ENCODE measurements at places on chromosomes 5 and 9. TPM values are rescaled to one million over a fixed set of nuclear protein-coding genes. Genes with fewer than 3 reads are reported as not detected.
A peak's percentile ranks its signal among the peaks of the same experiment; 100 is the strongest.

Gene FAXDC2
- total RNA-seq, result 0.08 TPM

Gene ZNF366
- total RNA-seq, result not detected

DNA sequence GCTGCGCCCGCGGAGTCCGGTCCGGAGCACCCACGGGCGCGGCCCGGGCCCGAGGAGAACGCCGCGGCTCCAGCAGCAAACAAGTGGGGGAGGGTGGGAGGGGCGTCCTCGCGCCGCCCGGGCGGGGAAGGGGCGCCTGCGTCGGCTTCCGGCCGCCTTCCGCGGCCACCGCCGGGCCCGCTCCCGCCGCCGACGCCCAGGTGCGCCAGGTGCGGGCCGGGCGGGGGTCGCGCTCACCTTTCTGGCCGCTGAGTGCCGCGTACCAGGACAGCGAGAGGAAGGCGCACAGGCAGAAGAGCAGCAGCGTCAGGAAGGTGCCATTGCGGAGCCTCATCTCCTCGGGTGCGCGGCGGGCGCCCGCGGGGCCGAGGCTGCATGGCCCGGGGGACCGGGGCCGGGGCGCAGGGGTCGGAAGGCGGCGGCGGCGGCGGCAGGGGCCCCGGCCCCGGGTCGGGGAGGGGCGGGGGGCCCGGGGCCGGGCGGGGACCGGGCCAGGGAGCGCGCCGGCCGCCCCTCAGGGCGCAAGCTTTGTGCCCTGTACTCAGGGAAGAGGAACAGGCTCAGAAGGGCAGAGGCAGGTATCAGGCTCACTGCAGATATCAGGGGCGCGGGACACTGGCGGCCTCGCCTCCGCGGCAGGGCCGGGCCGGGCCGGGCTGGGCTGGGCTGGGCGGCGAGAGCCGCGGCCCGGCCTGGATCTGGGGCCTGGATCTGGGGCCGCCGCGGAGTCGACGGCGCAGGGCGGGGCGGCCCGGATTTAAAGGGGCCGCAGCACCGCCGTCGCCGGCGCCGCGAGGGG is at the start of gene MGAT4B:
TSS of gene MGAT4B (minus strand) at position 617 of the 799 bp plus-strand sequence. CDS start at position 334, 283 bp downstream.
- peak within 1 kb of the TSS; percentile 63 for H3K27ac ChIP-seq
- H3K27me3 ChIP-seq, result no peaks in the 10 kb centered on the region
- peak; percentile 80 for DNase-seq

Gene GRM6
- total RNA-seq, result not detected

DNA sequence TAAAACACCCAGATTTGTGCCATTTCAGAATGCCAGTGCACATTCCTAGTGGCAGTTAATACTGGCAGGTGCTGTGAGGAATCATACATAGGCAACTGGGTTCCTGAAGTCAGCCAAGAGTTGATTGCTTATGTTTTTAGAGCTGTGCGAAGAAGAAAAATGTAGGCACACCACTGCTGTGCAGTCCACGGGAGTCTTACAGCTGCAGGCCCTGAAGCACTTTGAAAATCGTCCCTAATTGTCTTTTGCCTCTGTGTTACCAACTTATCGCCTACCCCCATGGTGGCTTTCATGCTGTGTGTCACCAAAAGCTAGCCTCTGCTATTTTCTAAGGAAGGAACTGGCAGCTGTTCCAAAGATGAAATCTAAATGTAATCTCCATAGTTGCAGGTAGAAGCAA is 263.9 kb downstream of the ARRDC3 start:
- DNase-seq, result no peak
- H3K4me3 ChIP-seq, result no peak overlapping the region

DNA sequence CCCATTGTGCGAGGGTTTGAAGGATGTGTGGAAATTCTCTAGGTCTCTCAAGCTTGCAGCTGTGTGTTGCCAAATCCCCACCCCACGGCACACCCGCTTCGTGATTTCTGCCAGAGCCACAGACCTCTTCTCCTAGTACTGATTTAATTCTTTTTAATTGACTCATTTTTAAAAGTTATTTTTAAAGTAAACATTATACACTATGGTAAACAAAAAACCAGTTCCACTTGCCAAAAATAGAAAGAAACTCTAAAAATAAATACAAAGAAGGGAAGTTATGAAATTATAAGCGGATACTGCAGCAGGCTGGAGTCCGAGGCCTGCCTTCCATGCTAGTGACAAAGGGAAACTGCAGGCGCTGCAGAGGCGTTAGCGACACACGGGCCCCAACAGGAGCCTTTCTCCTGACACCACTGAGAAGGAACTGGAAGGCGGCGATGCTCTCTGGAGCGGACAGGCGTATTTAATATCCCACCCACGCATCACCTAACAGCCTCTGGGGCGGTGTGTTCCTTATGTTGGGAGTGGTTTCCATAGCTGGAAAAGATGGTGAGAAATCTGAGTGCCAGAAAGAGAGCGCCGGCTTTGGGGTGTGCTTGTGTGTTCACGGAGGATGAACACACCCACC is 122.5 kb downstream of the COL23A1 start:
- H3K27me3 ChIP-seq, result no peaks in the 10 kb centered on the region
- no peak overlapping the region for H3K4me3 ChIP-seq

Gene LEAP2
- total RNA-seq, result 1.8 TPM

DNA sequence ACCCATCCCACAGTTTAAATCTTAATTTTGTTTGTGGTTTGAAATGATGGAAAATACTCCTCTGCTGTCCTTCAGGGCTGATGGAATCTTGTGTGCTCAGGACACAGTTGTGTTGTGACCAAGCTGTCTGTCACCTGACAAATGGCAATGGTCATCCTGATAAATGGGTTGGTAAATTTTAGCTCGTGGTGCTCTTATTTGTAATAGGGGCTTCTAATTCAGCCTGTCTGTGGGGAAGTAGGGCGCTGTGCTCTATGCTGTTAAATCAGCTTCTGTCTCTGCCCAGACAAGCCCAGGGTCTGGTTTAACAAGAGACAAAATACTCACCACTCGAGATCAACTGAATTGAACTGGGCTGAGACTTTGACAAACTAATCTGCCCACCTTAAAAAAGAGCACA is 4.5 kb downstream of the LRRTM2 start:
- no peaks in the 10 kb centered on the region for H3K36me3 ChIP-seq
- no peak overlapping the region for H3K4me3 ChIP-seq
- DNase-seq, result no peak
- H3K27me3 ChIP-seq, result peaks cover 51% of the 10 kb centered on the region
- peaks cover 15% of the 10 kb centered on the region for H3K4me1 ChIP-seq
- H3K27ac ChIP-seq, result no peak overlapping the region

- no peaks in the 10 kb centered on the region for H3K36me3 ChIP-seq
- no peak overlapping the region for H3K27ac ChIP-seq
- no peak for DNase-seq
- no peaks in the 10 kb centered on the region for H3K4me1 ChIP-seq
- H3K4me3 ChIP-seq, result no peak overlapping the region
These were observed 149.1 kb downstream of the ATP10B start for GRCh38 chr5:160702934-160703333.

Gene PTGDS
- total RNA-seq, result not detected

DNA sequence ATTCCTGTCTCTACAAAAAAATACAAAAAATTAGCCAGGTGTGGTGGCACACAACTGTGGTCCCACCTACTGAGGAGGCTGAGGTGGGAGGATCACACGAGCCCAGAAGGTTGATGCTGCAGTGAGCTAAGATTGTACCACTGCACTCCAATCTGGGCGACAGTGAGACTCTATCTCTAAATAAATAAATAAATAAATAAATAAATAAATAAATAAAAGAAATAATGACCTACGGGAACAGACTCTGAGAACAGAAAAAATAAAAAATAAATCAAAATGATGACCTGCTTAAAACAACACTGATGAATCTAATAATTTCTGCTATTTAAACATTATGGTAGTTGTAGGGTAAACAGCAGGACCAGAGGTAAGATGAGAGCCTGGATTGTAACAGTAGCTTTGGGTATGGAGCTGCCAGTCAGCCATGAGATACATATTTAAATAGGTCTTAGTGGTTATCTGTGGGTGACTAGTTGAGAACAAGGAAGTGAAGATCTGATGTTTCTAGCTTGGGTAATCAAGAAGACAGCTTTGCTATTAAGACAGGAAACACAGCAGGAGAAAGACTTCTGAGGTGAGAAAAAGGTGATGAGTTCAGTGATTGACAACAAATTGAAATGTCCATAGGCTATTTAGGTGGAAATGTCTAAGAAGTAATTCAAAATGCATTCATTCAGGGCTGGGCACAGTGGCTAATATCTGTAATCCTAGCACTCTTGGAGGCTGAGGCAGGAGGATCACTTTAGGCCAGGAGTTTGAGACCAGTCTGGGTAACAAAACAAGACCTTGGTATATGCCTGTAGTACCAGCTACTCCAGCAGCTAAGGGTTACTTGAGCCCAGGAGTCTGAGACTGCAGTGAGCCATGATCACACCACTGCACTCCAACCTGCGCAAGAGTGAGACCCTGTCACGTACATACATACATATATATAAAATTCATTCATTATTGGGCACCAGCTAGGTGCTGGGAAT is 11.0 kb downstream of the RNF145 start:
- DNase-seq, result no peak
- peaks cover 60% of the 10 kb centered on the region for H3K4me1 ChIP-seq
- H3K27me3 ChIP-seq, result no peaks in the 10 kb centered on the region
- peaks cover 60% of the 10 kb centered on the region for H3K36me3 ChIP-seq
- H3K4me3 ChIP-seq, result no peak overlapping the region

DNA sequence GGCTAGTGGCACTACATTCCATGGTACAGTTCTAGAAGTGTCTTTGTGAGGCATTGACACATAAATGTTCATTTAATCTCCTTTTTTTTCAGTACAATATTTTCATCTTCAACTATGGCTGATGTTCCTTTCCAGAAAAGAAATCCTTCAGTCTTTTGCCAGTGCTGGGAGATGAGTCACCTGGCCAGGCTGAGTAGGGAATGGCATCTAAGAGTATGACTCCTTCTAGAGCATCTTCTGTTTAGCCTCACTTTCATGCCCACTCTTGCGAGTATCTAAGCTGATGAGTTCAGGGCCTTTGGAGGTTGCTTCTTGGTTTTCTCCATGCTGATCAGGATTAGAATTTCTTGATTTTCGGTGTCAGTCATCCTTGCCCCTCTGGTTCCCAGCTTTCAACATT is 124.4 kb downstream of the SLC28A3 start:
- peaks cover 5% of the 10 kb centered on the region for H3K27me3 ChIP-seq
- H3K27ac ChIP-seq, result no peak overlapping the region
- no peaks in the 10 kb centered on the region for H3K36me3 ChIP-seq

DNA sequence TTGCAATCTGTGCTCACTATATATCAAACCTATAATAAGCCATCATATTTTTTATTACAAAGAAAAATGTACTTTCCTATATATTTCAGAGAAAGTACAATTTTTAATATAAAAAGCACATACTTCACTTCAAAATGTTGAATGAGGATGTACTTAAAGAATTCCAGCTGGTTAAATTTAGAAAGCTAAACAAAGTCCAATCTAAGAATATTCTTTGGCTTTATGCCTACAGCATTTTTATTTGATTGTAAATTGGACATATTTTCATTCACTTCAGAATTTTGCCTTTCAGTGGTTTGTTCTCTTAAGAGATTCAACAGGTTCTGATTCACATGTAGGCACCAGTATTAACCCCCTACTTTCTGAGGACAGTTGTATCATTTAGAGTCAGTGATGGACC is 533.8 kb downstream of the CAAP1 start:
- no peak for DNase-seq

DNA sequence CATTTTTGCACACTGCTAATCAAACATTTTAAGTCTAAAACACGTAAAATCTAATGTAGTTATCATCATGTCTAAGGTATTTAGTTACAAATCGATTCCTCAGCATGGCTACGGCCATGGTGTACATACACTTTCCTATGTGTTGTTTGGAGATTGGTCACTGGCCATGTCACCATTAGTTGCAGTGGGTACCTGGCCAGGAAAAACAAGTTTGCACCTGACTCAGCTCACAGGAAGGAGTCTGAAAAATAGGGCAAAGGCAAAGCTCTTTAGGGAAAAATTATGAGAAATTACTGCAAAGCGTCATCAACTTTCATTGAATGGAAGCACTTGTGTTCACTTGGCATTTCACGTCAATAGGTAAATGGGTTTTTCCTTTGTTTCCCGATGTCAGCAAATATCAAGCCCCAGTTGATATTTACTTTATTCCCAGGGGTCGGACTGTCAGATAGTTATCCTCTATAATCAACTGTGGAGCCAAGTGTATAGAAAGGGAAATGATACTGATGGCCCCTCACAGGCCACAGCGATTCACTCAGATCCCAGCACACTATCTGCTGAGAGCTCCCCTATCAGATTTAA is 626.0 kb upstream of the ADAMTS16 start:
- no peak overlapping the region for H3K4me3 ChIP-seq
- DNase-seq, result no peak
- no peaks in the 10 kb centered on the region for H3K4me1 ChIP-seq
- no peak overlapping the region for H3K27ac ChIP-seq
- H3K36me3 ChIP-seq, result no peaks in the 10 kb centered on the region

DNA sequence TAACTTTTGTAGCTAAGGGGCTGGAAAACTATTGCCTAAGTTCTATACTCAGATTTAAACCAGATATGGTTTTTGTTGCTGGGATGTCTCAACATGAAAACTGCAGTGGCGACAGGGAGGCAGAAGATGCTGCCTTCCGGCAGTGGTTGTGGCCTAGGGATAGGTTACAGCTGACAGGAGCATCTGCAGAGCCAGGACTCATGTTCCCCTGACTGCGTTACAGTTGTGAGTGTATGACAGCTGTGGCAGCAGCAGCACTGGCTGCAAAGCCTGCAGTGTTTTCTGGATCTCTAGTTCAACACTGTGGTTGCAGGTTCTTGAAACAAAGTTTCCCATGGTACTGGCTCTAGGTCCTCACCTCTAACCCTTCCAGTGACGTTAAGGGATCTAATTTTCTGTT is 498.8 kb upstream of the CDH18 start:
- H3K4me1 ChIP-seq, result no peaks in the 10 kb centered on the region
- no peaks in the 10 kb centered on the region for H3K36me3 ChIP-seq
- no peaks in the 10 kb centered on the region for H3K27me3 ChIP-seq
- H3K27ac ChIP-seq, result no peak overlapping the region
- no peak for DNase-seq

DNA sequence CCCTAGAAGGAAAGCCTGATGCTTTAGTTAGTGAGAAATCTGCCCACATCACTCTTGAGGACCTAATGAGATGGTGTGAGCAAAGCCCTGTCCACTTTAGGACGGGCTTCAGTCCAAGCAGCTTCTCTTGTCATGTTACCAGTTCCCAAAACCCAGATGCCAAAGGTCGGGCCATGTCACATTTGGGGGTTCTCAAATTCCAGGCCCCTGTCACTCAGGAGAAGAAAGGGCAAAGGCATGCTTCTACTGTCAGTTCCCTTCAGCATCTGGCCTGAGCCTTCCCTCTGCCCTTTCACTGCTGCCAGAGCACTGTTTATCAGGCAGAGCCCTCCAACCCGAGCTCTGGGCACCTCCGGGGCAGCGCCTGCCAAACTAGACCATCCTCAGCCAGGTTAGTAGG is 556.0 kb downstream of the BNC2 start:
- H3K27ac ChIP-seq, result no peak overlapping the region
- H3K4me3 ChIP-seq, result no peak overlapping the region
- no peaks in the 10 kb centered on the region for H3K4me1 ChIP-seq
- H3K36me3 ChIP-seq, result no peaks in the 10 kb centered on the region
- no peaks in the 10 kb centered on the region for H3K27me3 ChIP-seq
- no peak for DNase-seq

DNA sequence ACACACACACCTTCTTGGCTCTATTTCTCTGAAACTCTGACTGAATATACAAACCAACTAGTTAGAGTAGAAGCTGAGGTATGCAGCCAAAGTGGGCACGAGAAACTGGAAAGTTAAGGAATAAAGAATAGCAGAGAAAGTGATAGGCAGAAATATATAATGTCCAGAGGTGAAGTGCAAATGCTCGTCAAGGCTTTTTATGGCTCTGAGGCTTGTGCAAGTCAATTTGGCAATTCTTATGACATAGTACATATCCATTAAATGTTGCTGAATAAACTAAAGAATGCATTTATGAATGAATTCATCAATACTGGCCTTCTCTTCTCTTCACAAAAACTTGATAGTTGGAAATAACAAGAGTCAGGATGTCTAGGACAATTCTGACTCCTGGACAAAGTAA is 490.1 kb upstream of the DMAC1 start:
- no peak overlapping the region for H3K4me3 ChIP-seq
- no peak for DNase-seq
- H3K27me3 ChIP-seq, result no peaks in the 10 kb centered on the region
- H3K4me1 ChIP-seq, result no peaks in the 10 kb centered on the region

Gene PRSS3
- not detected for total RNA-seq

All from activated naive CD8-positive, alpha-beta T cell treated with anti-CD3 and anti-CD28 coated beads for 36 hours (primary cell).